ENCODE measurements at places on chromosomes 12 and 14. TPM values are rescaled to one million over a fixed set of nuclear protein-coding genes. Genes with fewer than 3 reads are reported as not detected.

The PIWIL1 gene
- not detected for total RNA-seq

The APOF gene
- total RNA-seq = not detected

The TAS2R7 gene
- total RNA-seq = 0.94 TPM

The FGD4 gene
- 73.2 TPM for total RNA-seq
